ENCODE measurements at places on chromosomes 11 and 22. TPM values are rescaled to one million over a fixed set of nuclear protein-coding genes. Genes with fewer than 3 reads are reported as not detected.

TTC36 gene
- total RNA-seq, result 0.27 TPM

RIMBP3C gene
- total RNA-seq, result 0.38 TPM

CRYBA4 gene
- not detected for total RNA-seq

TRIM49 gene
- not detected for total RNA-seq

MS4A3 gene
- total RNA-seq, result not detected

MS4A4A gene
- not detected for total RNA-seq

GANAB gene
- total RNA-seq, result 394 TPM

P4HA3 gene
- 16.6 TPM for total RNA-seq

ANGPTL5 gene
- not detected for total RNA-seq

RAB36 gene
- total RNA-seq, result 2.9 TPM

CRYBB3 gene
- total RNA-seq, result not detected

EIF3F gene
- 219 TPM for total RNA-seq

PARVG gene
- total RNA-seq, result 0.27 TPM

Data from chondrocyte (in vitro differentiated cells).